CD4-positive, alpha-beta T cell treated with Interleukin-17A for 1 hour (primary cell): ENCODE measurements at places on chromosomes 3 and 15.

DNA sequence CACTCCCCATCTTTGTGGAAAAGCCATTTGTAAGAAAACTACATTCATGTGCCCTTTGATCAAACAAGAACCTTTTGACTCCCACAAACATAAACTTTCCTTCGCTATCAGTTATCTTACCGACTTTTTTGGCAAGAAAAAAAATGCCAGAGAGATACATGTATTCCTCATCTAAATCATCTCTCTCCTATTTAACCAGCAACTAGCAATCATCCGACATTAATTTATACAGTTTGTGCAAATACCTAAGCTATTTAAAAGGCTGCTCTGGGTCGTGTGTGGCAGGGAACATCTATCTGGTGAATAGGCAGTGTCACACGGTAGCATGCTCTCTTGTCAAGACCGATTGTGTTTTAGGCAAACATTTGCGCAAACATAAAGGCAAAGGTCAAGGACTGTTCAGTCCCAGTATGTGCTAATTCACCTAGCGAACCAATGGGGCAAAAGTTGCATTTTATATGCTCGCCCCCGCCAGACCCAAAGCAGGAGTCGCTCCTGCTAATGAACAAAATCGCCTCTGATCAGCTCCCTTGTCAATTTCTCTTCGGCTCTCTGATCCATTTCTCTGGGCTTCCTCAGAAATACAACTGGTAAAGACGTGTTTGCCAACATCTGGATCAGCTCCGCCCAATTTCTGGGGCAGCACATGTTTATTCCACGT, 37.7 kb downstream of the ZIC4 start:
- DNase-seq = no peak

DNA sequence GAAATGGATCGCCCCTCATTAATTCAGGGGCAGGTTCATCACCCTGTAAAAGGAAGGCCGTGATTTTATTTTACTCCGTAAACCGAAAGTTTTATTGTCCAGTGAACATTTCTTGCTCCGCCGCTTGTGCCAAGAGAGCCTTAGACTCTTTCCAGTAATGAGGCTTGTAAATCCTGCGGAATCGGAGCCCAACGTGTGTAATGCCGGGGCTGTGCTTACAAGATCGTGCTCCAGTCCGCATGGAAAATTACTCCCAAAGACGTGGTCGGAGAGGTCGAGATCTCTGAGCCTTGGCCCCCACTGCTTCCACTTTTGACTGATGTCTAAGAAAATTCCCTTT, 649 bp upstream of the PLOD2 start:
- DNase-seq = no peak

GRCh38 chr3:194900854-194901522, 215.3 kb downstream of the FAM43A start:
- no peak for DNase-seq

DNA sequence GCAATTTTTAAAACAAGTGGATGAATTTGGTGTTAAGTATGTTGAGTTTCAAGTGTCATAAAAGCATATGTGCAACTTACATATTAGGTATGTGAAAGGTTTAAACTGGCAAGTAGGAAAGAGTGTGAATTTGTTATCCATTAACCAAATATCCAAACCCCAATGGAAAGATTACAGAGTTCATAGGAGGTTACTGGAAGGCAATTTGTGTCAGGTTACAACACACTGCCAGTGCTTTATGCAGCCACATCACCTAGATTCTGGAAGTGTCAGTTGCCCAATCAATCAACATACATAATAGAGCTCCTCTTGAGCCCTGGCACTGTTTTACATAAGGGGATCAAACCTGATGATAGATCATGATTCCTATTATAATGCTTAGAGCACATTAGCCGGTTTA, 261.0 kb downstream of the ROBO1 start:
- no peak for DNase-seq

- DNase-seq = no peak
Observed at GRCh38 chr15:77009176-77009575, 14.2 kb downstream of the PSTPIP1 start.

GRCh38 chr3:146468671-146469149, 651 bp downstream of the PLSCR2 start:
- DNase-seq = no peak

GRCh38 chr15:39376371-39376909, 204.4 kb upstream of the THBS1 start:
- DNase-seq = no peak

DNA sequence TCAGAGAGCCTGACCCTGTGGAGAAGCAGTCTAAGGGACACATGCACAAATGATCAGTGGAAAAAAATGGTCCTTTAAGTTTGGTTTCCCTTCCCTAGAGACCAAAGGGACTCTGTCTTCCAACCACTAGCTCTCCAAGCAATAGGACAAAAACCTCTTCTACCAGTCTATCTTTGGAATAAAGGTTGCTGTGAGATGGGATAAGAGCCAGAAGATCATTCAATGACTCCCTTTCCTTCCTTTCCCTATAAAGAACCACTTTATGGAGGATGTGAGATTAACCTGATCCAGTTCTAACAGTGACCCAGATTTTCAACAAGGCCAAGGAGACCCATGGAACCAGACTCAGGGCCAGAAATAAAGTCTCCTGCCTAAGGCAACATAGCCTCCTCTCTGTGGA, 74.8 kb downstream of the DHX30 start:
- no peak for DNase-seq

GRCh38 chr3:139602003-139602402, 62.5 kb upstream of the RBP1 start:
- no peak for DNase-seq

GRCh38 chr15:72057548-72058091, 60.3 kb downstream of the MYO9A start:
- no peak for DNase-seq

GRCh38 chr3:180280555-180280954, 243.8 kb upstream of the PEX5L start:
- DNase-seq = no peak

GRCh38 chr3:100482176-100482575, 10.2 kb upstream of the TMEM45A start:
- DNase-seq = no peak

- DNase-seq = no peak
Observed at GRCh38 chr3:64616953-64617352, 70.8 kb downstream of the ADAMTS9 start.

DNA sequence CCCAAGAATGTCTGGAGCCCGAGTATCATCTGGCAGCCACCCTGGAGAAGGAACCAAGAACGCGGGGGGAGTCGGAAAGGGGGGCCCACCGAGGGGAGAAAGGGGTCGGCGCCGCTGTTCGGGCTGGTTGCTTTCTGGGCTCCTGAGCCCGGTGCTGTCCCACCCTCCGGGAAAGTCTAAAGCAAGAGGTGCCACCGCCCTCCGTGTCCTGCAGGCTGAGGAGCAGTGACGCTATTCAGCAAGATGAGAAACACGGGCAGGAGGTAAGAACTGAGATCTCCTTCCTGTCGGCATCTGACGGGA, 234.8 kb downstream of the XXYLT1 start:
- no peak for DNase-seq

- DNase-seq = no peak
Observed at GRCh38 chr3:23993556-23994243, 48.6 kb downstream of the NR1D2 start.
